ENCODE measurements at places on chromosomes 3 and 15.

- DNase-seq: no peak
These were observed 129.7 kb downstream of the NTRK3 start for GRCh38 chr15:88126695-88127431.

DNA sequence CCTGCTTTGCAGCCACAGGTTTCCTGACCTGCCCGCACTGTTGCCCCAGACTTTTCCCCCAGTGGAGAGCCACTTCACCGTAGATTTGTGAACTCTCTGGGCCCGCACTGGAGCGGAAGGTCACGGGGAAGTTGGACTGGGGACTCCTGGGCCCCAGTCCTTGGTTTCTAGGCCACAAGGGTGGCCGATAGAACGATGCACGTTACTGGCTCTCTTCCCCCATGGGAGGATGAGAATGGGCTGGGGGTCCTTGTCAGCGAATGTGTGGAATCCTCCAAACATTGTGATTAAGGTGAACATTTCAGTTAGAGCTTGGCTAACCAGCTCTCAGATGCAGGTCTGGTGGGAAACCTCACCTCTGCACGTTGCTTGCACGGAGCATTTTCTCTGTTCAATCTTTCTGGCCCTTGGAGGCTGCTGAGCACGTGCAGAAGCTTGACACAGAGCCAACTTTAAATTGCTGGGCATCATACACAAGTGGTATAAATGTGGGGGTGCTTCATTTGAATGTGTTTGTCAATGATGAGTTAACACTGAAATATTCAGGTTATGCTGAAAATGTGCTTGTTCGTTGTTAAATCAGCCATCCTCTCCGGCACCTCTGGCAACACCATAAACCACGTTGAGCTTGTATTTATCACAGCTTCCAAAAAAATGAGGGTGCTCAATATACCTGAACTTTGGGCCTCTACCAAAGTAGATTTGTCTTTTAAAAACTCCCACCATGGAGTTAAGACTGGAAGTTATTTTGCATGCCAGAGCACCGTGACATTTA, 976 bp downstream of the DIS3L start:
- DNase-seq: peak; percentile 35

DNA sequence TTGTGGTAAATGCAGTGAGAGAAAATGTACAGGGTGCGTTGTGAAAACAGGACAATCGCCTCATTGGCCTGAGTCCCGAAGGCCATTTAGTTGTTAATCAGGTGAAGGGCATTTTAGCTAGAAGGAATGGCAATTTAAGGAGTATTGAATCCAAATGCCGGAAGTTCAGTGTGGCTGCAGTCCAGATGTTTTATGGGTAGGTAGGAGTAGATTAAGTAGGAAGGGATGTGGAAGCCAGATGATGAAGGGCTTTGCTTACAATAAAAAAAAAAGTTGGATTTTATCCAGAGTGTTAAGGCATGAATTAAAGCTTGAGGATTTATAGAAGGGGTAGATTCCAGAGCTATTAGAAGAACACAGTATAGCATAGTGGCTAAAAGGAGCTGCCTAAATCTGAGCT, 572.7 kb downstream of the NLGN1 start:
- no peak for DNase-seq

- no peak for DNase-seq
These were observed 55.2 kb downstream of the SPTSSB start for GRCh38 chr3:161316006-161316689.

GRCh38 chr3:125011941-125012340, 43.9 kb downstream of the HEG1 start:
- DNase-seq: no peak

- DNase-seq: no peak
These were observed 82.5 kb upstream of the PSMD6 start for GRCh38 chr3:64105816-64106215.

DNA sequence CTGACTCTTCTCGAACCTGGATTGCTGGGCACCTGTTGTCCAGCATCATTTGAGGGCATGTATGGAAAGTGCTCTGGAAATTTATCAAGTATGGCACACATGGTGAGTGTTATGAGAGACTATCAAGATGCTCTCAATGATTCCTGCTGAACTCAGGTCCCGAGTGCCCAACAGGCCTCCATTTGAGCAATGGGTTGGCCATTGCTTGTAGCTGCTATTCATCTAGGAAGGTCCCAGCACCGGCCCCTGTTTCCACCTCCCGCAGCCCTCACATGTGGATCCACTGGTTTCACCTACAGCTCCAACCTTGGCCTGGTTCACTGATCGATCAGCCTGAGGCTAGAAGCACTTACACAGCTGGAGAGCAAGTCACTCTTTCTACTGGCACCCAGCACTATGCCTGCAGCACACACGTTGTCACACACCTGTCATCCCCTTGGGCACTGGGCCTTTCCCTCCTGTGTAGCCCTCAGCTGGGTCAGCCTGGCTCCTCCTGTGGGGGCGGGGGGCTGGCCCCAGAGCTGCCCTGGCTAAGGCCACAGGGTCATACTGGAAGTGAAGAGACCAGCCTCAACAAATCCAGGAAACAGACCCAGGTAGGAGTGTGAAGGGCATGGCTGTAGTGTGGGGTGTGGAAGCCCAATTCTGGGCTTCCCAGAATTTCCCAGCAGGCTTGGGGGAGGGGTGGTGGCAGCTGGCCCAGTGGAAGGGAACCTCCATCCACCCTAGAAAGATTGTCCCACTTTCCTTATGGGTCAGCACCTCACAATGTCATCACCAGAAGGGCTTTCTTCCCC, 41.7 kb upstream of the SMAD3 start:
- no peak for DNase-seq

- no peak for DNase-seq
These were observed 13.4 kb downstream of the SEC62 start for GRCh38 chr3:169980055-169980454.

- DNase-seq: no peak
These were observed 95.8 kb upstream of the SLC25A36 start for GRCh38 chr3:140845882-140846281.

GRCh38 chr3:172131746-172132145, 92.4 kb downstream of the FNDC3B start:
- no peak for DNase-seq

Data from testis (tissue), 5 donors.